Stimulated activated naive CD4-positive, alpha-beta T cell treated with Interleukin-2 at 50 U/mL for 16 hours (primary cell): ENCODE measurements at places on chromosomes 3 and 15.

GRCh38 chr3:11459186-11459824 is 184.4 kb downstream of the VGLL4 start:
- DNase-seq = no peak

- no peak for DNase-seq
Observed at GRCh38 chr3:29582273-29582672, 301.4 kb downstream of the RBMS3 start.

- DNase-seq = no peak
Observed at GRCh38 chr15:56640549-56640948, 92.8 kb downstream of the ZNF280D start.

- DNase-seq = no peak
Observed at GRCh38 chr15:33211176-33211808, 16.8 kb upstream of the FMN1 start.

DNA sequence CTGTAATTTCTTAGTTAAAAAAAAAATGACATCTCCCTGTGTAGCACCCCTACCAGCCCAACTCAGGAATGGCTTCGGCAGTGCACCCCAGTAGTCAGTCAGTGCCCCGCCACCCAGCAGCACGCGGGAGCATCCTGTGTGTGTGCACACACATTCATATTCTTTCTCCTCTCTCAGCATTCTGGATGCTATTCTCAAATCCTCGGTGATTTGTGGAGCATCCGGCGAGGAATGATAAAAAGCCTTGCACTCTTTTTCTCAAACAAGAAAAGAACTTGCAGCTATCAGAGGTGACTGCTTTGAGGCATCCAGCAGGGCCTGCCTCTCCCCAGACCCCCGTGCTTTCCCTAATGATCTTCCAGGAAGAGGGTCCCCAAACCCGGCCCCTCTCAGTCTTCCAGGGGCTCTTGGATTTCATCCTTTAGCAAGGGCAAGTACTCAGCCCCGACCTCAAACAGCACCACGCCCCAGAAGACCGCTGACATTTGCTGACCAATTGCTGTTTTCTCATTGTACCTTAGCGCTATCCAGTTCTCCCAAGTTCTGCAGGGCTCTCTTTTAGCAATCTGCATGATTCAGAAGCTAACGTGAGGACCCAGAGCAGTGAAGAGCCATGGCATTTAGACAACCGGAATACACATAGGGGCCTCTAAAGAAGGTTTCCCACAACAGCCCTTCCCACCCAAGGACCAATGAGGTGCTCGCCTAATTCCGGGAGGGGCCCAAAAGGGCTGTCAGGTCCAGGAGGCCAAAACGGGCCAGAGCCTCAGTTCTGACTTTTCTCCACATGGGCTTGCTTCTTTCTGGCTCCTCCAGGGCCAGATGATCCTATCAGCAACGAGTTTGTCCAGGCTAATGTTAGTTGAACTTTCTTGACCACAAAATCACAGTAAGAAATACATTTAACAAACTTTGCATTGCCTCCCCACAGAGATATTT is 72.2 kb downstream of the FAM174B start:
- DNase-seq = no peak

GRCh38 chr3:175105066-175105465 is 245.9 kb downstream of the NAALADL2 start:
- DNase-seq = no peak

DNA sequence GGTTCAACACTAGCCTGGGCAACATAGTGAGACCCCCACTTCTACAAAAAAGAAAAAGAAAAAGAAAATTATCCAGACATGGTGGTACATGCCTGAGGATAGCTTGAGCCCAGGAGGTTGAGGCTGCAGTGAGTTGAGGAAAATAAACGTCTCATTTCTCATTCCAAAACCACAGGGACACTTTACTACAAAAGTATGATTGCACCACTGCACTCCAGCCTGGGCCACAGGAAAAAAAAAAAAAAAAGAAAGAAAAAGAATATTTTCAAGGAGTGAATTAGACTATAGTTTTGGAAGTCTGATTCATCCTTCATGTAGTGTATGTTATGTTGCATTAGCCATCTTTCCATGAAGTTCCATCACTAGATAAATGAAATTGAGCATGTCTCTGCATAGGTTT is 149.5 kb upstream of the THBS1 start:
- no peak for DNase-seq

DNA sequence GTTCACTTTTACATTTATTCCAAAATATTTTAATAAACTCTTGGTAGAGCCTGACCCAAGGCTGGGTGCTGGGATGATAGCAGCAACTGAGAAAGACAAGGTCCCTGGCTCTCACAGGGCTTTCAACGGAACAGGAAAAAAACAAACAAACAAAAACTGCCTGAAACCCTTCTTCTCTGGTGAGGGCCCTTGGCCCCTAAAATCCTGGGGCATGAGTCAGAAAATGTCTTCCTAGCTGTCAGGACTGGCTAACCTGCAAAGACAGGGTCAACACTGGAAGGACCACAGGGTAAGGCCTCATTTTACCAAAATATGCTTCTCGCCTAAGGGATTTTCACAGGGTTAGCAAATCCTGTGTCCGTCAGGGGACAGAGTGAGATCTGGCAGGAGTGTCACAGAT is 45.7 kb upstream of the WNT5A start:
- DNase-seq = no peak

- DNase-seq = no peak
Observed at GRCh38 chr3:177470197-177470941, 273.1 kb upstream of the TBL1XR1 start.

DNA sequence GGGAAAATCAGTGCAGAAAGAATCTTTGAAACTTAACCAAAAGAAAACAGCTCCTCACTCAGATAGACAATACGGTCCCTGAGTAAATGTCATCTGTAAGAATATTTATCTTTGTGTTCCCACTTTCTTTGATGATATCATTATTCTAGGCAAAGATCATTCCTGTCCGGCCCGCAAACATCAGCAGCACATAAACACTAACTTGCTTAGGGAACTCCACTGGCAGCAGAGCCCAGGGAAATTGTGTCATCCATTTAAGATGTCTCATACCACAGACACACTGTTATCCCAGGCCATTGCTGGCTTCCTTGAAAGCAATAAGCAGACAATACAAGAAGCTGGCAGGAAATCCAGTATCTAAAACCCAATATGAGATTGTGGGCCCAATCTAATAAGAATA is 20.1 kb upstream of the CD96 start:
- DNase-seq = no peak

- no peak for DNase-seq
Observed at GRCh38 chr15:33822479-33822878, 145.8 kb upstream of the CHRM5 start.

GRCh38 chr3:108404368-108404767 is 106.0 kb downstream of the MYH15 start:
- DNase-seq = no peak

DNA sequence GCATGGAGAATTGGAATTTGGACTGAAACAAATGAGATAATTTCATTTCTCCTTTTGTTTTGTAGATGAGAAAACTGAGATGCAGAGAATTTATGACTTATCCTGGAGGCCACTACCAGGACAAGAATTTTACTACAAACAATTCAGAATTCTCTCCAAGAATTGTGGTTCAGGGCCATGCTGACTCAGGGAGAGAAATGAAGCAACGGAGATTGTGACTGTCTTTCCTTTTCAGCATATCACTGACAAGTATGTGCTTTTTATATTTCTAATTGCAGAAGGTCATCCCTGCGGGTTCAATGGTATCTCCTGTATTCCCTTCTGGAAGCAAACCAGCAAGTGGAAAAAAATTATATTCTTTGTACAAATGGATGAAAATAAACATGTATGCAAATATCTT is 170.8 kb upstream of the MITF start:
- no peak for DNase-seq

DNA sequence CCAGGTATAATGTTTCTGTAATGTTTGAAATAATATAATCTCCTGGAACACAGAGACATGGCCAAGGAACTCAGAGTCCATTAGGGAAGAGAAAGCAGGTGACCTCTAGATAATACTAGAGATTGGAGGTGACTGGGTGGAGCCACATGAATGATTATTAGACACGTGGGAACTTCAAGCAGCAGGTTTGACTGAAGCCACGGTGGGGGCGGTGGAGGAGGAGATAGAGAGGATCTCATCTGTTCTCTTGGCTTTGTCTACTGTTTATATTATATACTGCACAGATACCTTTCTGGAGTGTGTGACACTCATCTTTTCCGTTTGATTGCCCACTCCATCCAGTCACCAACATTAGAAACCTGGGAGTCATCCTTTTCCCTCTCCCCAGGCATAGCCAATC is 33.7 kb downstream of the KIF7 start:
- no peak for DNase-seq

DNA sequence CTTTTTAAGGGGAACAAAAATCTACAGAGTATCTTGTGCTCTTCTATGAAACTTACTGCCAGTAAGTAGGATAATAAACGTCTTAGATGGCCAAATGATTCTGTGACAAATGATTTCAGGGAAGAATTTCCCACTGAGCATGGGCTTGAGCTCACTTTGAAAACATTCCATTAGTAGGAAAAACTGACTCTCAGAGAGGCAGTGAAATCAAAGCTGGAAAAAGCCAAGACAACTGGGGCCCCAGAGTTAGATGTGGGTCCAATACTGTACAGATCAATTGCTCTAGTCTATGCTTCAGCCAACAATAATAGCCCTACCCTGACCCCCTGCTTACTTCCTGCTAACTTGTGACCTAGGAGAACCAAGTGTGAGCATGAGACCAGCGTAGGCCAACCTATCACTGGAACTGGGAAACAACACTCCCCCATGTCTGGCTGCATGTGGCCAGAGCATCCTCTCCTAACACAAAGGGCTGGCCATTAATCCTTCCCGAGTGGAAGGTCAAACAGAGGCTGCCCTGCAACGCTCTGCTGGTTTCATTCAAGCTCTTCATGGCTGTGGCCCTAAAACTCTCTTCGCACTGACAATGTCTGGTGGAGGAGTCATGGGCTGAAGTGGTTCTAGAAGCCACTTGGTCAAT is 68.8 kb downstream of the FOXB1 start:
- DNase-seq = no peak

GRCh38 chr3:9810846-9811245 is 784 bp downstream of the TTLL3 start:
- DNase-seq = no peak
